M059J (cell line): ENCODE measurements at places on chromosomes 3 and 15.
A peak's percentile ranks its signal among the peaks of the same experiment; 100 is the strongest.

DNA sequence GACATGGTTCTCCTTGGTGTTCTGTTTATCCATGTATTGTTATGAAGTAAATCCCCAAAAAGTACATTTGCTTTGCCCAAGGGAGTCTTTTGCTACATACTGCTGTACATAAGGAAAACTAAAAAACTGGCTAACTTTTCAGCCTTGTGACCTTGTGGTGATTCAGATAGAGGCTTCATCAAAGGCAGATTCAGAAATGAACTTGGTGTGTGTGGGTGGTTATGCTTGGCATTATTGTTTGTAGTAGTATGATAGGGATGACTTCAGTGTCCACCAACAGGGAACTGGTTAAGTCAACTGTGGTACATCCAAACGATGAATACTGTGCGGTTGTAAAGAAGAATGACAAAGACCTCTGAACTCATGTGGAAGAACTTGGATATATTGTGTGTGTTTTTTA lies 75.6 kb upstream of the CHRNB4 start:
- DNase-seq = no peak

DNA sequence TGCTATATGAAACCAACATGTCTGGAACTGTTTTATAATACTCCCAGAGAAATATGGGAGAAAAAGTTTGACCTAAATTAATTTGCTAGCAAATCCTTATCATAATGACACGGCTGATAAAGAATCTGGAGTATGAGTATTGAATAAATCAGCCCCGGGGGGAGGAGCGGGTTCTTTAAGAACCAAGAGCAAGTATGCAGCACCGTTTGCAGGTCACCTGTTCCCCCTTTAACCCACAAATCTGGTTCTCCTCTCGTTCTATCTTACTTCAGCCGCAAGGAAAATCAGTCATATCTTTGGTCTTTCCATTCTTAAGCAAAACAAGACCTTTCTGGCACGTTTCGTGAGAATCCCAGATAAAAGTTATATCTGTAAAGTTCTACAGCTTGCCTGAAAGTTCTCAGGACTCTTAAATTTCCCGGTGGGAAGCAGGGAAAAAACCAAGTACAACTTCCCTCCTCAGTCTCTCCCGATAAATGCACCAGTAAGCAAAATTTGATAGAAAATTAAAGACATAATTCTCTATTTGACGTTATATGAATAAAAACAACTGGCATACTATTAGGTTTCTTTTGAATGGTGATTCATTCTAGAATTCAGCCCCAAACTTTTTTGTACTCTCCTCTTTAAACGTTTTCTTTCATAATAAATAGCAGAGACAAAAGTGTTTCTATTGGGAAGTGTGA lies 348.6 kb downstream of the ZBBX start:
- DNase-seq = no peak

DNA sequence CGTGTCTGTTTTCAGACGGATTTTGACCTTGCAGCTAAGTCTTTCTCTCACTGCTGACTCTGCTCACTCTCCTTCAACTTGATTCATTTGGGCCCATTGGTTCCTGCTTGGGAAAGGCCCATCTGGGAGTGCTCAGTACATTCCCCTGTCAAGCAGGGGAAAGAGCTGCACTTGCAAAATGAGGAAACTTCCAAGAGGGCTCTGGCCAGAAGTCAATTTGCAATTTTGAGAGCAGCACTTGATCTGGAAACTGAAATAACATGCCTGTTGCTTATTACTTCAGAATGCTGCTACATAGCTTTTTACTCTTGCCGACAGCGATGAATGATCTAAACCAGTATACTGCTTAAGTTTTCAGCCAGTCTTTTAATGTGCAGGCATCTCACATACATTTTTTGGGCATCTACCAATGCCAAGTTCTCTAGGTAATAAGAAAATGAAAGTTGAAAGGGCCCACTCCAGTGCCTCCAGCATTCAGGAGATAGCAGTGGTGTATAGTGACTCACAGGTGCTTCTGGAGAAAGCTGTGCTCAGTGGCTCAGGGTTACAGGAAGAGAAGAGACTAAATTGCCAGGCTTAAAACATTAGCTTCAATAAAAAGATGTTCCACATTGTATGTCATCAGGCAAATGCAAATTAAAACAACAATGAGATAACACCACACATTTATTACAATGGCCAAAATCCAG lies 70.1 kb upstream of the RORA start:
- DNase-seq = no peak

GRCh38 chr3:31343075-31343474 lies 189.7 kb upstream of the STT3B start:
- DNase-seq = peak; percentile 31

- DNase-seq = no peak
Observed at GRCh38 chr3:89740881-89741177, 633.4 kb downstream of the EPHA3 start.
